ENCODE measurements at places on chromosomes 1 and 21. TPM values are rescaled to one million over a fixed set of nuclear protein-coding genes. Genes with fewer than 3 reads are reported as not detected.

- H3K4me3 ChIP-seq, result no peak overlapping the region
- H3K4me1 ChIP-seq, result no peaks in the 10 kb centered on the region
- H3K27ac ChIP-seq, result no peak overlapping the region
- no peak for DNase-seq
Measured at GRCh38 chr1:24886241-24886640, 43.8 kb downstream of the RUNX3 start.

DNA sequence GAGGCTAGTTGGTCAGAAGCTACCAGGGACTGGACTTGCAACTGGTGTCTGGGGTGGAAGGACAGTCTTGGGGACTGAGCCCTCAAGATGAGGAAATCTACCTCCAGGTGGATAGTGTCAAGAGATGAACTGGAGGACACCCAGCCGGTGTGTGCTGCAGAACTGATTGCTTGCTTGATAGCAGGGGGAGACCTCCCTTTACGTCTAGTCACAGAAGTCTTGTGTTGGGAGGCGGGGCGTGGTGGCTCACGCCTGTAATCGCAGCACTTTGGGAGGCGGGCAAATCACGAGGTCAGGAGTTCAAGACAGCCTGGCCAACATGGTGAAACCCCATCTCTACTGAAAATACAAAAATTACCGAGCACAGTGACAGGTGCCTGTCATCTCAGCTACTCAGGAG, 4.9 kb downstream of the RCC2 start:
- H3K4me1 ChIP-seq, result no peaks in the 10 kb centered on the region
- no peaks in the 10 kb centered on the region for H3K27me3 ChIP-seq
- no peak for DNase-seq
- H3K36me3 ChIP-seq, result peaks cover 6% of the 10 kb centered on the region
- H3K4me3 ChIP-seq, result no peak overlapping the region

CCDC30 gene
- not detected for total RNA-seq

DNA sequence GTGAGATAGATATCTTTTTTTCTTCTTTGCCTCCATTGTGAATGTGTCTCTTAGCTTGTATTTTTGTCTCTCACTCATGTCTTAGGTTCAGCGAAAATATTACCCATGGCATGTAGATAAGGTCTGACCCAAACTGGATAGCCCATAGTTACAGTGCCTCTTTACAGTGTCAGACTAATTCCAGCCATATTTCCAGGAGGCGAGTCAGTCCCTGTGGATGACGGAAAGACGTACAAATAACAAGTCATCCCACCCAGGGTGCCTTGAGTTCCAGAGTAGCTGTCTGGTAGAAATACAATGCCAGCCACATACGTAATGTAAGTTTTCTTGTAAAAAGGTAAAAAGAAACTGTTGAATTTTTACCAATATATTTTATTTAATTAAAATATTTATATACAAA, 157.3 kb downstream of the ZNF281 start:
- H3K27ac ChIP-seq, result no peak overlapping the region
- H3K36me3 ChIP-seq, result no peaks in the 10 kb centered on the region
- DNase-seq, result no peak
- no peaks in the 10 kb centered on the region for H3K4me1 ChIP-seq
- H3K27me3 ChIP-seq, result no peaks in the 10 kb centered on the region
- H3K4me3 ChIP-seq, result no peak overlapping the region

DNA sequence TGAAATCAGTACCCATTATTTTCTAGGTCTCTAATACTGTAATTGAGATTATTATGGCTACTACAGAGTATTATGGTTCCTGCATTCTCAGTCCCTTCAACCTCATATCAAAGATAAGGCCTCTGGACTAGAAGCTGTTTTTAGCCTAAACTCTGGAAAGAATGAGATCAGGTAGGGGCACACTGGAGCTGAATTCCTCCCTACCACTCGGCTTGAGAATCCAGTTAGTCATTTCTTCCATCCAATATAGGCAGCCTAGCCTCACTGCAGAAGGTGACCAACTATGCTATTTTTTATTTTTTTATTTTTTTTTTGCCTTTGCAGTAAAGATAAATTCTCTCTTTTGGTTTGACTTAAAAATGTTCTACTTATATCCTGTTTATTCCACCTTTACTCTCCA, 8.0 kb upstream of the HAX1 start:
- H3K4me3 ChIP-seq, result no peak overlapping the region
- H3K27me3 ChIP-seq, result no peaks in the 10 kb centered on the region
- no peak overlapping the region for H3K27ac ChIP-seq
- no peak for DNase-seq
- H3K36me3 ChIP-seq, result peaks cover 78% of the 10 kb centered on the region

DNA sequence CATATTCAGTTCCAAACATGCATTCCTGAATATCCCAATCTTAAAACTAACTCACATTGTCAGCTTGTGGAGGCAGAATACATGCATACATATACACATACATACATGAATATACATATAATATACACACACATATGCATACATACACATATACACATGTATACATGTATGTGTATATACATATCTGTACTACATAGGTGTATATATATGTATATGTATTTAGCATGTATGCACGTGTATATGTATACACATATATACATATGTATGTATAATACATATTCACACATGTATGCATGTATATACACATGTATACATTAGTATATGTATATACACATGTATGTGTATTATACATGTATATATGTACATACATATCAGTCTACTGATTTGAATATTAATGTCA, 1.2 kb upstream of the ZNF691 start:
- H3K27me3 ChIP-seq, result no peaks in the 10 kb centered on the region
- H3K4me3 ChIP-seq, result no peak overlapping the region
- H3K4me1 ChIP-seq, result peaks cover 14% of the 10 kb centered on the region
- H3K27ac ChIP-seq, result no peak overlapping the region
- no peak for DNase-seq
- peaks cover 3% of the 10 kb centered on the region for H3K36me3 ChIP-seq

GRCh38 chr21:28639737-28640136, 352.9 kb downstream of the LTN1 start:
- no peaks in the 10 kb centered on the region for H3K36me3 ChIP-seq
- no peak overlapping the region for H3K4me3 ChIP-seq
- H3K4me1 ChIP-seq, result peaks cover 3% of the 10 kb centered on the region

GRCh38 chr1:40777224-40777970, 6.2 kb upstream of the KCNQ4 start:
- no peaks in the 10 kb centered on the region for H3K36me3 ChIP-seq
- H3K4me1 ChIP-seq, result peaks cover 4% of the 10 kb centered on the region
- H3K4me3 ChIP-seq, result no peak overlapping the region
- no peaks in the 10 kb centered on the region for H3K27me3 ChIP-seq

DNA sequence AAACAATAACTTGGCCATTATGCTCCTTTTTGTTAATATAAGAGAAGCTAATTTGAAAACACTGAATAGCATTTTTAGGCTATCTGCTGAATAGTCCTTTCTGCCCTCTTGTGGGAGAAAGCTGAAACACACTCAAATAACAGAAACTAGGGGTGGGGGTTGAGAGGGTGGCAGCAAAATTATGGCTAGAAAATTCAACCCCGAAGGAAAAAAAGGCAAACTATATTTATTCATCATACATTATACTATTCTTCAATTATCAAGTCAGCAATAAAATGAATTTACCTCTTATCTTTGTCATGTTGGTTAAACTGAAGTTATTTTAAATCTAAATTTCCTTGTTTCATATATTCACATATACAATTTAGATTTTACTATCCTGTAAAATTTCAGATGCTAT, 255.9 kb downstream of the FAF1 start:
- H3K27ac ChIP-seq, result no peak overlapping the region
- H3K27me3 ChIP-seq, result no peaks in the 10 kb centered on the region
- H3K4me1 ChIP-seq, result no peaks in the 10 kb centered on the region
- no peaks in the 10 kb centered on the region for H3K36me3 ChIP-seq

- H3K4me1 ChIP-seq, result no peaks in the 10 kb centered on the region
- DNase-seq, result no peak
- H3K27ac ChIP-seq, result no peak overlapping the region
Measured at GRCh38 chr1:221605569-221605968, 136.3 kb downstream of the DUSP10 start.

PAFAH2 gene
- total RNA-seq, result 1.3 TPM

Measured in ascending aorta (tissue), 2 donors.